ENCODE measurements at places on chromosomes 7 and 10.

- DNase-seq, result peak; percentile 15
Measured at GRCh38 chr10:99233689-99234037, 2.0 kb downstream of the HPSE2 start.

- peak; percentile 38 for DNase-seq
Measured at GRCh38 chr10:133335246-133336117, 1.2 kb downstream of the CALY start.

DNA sequence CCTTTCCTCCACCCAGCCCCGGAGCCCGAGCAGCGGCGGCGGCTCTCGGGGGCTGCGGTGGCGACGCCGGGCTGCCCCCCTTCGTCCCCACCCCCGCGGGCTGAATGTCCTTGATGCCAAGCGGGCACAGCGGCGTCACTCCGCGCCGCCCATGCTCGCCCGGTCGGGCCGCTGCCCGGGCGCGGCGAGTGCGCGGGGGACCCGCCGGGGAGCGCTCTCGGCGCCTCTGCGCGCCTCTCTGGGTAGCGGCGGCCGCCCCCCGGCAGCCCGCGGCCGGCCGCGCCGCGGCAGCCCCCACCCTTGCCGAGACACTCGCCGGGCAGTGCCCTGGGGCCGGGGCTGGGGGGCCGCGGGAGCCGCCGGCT, 433 bp upstream of the PLXNA4 start:
- no peak for DNase-seq

DNA sequence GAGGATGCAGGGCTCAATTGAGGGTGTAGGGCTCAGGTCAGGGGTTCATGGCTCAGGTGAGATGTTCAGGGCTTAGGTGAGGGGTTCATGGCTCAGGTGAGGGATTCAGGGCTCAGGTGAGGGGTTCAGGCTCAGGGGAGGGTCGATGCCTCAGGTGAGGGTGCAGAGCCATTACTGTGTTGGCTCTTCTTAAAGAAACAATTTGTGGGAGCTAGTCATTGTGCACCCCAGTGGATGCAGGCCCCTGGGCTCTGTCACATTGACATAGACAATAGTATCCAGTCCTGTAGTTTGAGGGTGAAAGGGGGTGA, 86.7 kb downstream of the ADCY1 start:
- DNase-seq, result no peak
